ENCODE measurements at places on chromosomes 3 and 15. TPM values are rescaled to one million over a fixed set of nuclear protein-coding genes. Genes with fewer than 3 reads are reported as not detected.

DNA sequence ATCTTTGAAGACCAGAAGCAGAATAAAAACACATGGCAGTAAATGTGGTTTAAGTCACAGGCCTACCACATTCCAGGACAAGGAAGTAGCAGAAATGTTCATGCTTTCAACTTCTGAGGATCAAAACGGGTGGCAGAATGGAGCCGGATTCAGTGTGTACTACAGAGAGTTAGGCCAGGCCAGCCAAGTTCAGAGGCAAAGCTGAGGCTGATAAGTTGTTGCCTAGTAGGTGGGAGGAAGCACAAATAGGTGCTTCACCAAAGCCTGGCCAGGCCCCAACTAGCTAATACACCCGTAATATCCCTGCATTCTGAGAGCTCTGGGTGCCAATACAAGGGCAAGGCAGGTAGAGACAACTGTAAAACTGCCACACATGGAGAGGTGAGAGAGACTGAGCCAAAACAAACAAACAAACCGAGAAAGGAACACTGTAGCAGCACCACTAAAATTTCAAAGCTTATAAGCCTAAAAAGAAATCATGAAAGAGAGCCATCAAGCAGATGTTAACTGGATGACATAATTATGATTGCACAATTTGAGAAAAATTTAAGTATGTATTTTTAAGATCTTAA is 156.4 kb upstream of the CBLB start:
- DNase-seq = no peak

DNA sequence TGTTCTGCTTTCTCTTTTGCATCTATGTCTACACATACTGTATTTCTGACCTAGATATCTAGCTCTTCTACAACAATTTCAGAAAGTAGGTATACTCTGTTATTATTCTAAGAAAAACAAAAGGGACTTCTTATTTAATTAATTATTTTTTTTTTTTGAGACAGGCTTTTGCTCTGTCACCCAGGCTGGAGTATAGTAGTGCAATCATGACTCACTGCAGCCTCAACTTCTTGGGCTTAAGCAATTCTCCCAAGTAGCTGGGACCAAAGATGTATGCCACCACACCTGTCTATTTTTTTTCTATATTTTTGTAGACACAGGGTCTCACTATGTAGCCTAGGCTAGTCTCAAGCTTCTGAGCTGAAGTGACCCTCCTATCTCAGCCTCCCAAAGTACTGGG is 130.6 kb downstream of the MBNL1 start:
- DNase-seq = no peak

DNA sequence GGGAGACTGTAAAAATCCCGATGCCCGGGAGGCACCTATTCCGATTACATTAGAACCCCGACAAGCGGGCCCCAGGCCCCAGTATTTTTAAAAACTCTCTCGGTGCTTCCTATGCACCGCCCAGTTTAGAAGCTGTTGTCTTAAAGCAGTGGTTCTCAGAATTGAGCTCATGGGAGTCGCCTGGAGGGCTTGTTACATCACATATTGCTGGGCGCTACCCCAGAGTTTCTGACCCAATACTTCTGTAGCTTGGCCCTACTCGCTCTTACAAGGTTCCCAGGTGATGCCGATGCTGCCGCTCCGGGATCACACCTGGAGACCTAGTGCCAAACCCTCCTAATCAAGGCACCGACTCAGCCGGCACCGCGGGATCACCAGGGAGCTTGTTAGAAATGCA is 35.2 kb downstream of the CPN2 start:
- DNase-seq = no peak

- no peak for DNase-seq
Observed at GRCh38 chr3:148400754-148401153, 296.9 kb upstream of the AGTR1 start.

The CCDC39 gene
- total RNA-seq = not detected

The GATM gene
- total RNA-seq = 10.7 TPM

The GOLGA6L9 gene
- total RNA-seq = 6.4 TPM

The SPATA12 gene
- not detected for total RNA-seq

The TUSC7 gene
- total RNA-seq = not detected

All from neural crest cell (in vitro differentiated cells).